SK-N-MC (cell line): ENCODE measurements at places on chromosomes 7 and 10.
A peak's percentile ranks its signal among the peaks of the same experiment; 100 is the strongest.

GRCh38 chr10:49090696-49091380 is 24.5 kb downstream of the VSTM4 start:
- no peak for DNase-seq

DNA sequence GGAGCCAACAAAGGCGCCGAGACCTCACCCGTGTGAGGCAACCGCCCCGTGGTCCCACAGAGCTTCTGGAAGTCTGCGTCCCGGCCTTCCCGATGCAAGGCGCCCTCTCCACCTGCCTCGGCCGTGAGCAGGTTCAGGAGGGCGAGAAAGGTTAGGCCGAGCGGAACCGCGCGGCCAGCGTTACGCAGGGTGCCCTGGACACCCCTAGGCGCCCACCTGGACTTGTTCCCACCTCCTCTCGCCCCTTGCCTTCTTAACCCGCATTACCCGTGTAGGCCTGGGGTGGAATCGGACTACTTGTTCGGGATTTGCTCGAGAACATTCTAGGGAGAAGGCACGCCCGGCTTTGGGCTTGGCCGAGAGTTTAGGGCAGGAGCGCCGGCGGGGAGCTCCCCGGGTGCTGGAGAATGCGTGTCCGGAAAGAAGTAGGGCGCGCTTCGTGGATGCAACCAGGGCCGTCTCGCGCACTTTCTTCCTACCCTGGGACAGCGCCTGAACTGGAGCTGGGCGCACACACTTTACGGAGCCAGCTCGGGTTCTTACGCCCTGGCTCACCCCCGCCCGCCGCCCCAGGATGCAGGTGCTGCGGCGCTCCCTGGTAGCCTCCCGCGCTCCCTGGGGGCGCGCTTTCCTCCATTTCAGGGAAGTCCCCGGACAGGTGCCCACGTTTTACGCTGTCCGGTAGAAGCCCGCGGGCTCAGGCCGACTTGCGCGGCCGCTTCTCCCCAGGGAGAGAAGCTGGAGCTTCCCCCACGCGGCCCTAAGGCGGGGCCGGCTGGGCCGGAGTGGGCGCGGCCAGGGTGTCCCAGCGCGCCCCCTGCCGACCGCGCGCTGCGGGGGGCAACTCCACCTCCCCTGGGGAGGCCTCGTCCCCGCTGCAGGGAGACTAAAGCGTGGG is 74.5 kb downstream of the INSIG1 start:
- no peak for DNase-seq

DNA sequence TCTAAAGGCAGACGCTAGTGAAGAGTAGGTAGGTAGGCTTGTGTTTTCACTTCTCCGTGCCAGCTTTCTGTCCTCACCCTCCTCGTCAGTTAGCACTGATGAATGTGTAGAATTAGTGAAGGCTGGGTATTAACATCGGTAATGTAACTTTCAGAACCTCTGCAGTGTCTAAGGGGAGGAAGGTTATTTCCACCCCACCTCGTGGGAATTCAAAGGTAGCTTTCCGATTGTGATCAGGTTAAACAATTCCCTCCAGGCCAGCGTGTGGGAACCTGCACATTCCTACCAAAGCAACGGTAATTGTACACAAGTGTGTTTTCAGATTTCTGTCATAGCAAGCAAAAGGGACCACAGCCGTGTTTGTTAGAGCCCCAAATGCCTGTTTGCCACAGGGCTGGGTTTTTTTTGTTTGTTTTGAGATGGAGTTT is 405.0 kb upstream of the GALNT17 start:
- no peak for DNase-seq

GRCh38 chr7:155797262-155798250 is 14.7 kb downstream of the SHH start:
- no peak for DNase-seq

- DNase-seq = no peak
Observed at GRCh38 chr10:71347587-71348395, 28.7 kb downstream of the SLC29A3 start.

DNA sequence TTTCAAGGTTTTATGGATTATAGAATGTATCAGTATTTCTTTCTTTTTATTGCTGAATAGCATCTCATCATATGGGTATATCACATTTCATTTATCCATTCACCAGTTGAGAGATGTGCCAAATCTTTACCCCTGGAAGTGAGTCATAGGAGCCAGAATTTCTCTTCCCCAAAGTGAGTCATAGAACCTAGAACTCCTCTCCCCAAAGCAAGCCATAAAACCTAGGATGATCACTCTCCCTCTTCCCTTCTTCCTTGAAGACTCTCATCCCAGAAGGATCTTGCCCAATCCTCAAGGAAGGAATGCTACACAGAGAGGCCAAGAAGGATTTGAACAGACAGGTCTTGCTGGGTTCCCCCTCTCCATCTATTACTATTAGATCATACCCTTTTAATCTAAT is 199.9 kb downstream of the EVX1 start:
- DNase-seq = no peak

- DNase-seq = peak; percentile 5
Observed at GRCh38 chr10:131786756-131787605, 113.8 kb upstream of the PPP2R2D start.

DNA sequence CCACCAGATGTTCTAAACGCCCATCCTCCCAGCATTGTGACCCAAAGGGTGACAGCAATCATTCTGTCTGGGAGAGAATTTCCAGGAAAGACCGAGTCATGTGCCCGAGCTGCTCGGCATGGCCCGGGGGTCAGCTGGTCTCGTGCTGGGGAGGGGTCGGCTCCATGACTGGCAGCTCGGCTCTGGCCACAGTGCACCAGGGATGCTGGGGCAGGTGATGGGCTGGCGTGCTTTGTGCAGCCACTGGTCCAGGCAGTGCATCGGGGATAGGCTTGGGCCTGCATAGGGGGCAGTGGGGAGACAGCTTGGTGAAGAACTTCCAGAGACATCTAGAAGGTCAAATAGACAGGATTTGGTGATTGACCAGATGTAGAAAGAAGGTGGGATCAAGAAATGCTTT is 39.2 kb upstream of the PSMG3 start:
- no peak for DNase-seq

DNA sequence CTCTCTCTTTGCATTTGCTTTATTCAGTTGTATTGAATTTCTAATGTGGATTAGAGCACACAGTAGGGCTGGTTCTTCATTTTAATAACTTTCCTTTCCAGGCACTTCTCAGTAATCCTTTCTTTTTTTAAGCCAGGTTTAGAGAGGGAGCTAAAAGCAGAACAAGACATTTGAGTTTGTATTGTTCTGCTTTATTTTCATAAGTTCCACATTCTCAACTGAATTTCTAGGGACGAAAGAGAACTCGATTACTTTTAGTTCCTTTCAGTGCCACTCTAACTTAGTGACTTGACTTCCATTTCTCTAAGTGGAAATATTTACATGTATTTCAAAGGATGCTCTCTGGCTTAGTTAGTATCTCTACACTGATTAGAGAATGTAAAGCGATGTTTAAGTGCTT is 145.6 kb downstream of the EXOC4 start:
- no peak for DNase-seq

DNA sequence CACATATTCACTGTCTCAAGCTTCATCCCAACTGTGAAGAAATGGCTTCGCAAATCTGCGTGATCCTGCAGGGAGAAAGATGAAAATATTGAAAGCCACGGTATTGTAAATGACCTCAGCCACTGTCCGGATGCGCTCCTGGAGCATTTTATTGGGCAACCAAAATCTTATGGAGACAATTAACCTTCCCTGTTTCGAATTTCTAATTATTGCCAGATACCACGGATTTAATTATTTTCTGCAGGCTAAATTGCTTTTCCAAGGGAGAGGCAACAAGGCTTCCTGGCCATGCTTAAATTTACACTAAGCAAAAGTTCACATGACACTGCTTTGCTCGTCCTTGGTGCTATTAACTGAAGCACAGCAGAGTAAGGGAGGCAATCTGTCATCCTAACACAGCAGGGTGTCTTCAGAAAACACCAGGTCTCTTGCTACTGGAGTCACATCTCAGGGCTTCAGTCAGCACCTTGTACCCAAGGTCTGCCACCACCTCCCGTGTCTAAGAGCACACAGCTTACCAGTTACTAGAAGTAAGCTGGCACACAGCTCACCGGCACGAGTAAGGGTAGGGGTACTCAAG is 162.2 kb downstream of the SFMBT2 start:
- no peak for DNase-seq

DNA sequence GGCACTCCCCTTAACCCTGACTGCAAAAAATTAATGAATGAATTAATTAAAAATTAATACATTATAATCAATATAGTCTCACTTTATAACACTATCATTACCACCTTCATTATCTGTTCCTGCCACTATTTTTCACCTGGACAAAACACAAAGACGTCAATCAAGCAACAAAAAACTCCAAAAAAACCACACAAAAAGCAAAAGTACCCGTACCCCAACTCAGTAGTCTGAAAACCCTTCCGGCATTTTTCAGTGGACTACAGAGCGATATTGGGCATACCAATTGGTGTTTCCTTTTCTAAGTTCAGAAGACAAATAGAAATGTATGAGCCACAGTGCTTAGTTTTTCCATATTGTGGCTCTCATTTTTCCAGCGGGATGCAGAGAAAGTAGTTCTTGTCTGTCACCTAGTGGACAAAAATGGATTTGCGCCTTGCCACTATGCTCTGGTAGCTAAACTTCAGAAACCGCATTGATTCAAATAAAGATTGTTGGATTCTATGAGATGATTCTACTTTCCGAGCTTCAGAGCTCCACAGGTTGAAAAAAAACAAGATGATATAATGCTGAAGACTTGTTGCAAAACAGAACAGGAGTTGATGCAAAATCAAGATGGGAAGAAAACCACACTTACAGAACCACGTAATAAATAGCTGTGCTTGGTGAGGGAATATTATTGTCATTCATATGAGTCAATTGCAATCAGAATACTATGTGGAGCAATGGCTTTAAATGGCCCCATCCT is 50.6 kb upstream of the ITGB1 start:
- peak; percentile 66 for DNase-seq

DNA sequence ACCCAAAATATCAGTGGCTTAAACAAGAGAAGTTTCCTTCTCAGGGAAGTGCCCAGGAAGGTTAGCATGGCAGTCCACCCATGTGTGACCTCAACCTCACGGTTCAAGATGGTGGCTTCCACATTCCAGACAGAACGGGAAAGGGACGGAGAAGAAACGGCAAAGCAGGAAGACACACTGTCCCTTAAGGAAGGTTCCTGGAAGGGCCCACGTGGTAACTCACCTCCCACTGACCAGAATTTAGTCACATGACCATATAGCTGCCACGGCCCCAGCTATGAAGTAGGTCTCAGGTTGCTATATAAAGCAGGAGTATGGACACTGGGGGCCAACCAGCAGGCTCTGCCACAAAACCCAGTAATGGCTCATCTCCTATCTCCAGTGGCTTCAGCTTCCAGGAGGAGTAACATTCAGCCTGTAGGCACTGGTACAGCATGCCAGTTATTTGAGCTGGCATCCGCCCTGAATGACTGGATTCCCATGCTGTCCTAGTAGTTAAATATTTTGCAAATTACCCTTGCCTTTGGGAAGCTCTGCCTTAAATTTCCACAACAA is 278.5 kb upstream of the KLF14 start:
- no peak for DNase-seq

GRCh38 chr10:71723311-71723710 is 3.7 kb upstream of the C10orf105 start:
- DNase-seq = no peak

GRCh38 chr7:5549096-5549763 is 125.6 kb upstream of the TNRC18 start:
- DNase-seq = no peak

DNA sequence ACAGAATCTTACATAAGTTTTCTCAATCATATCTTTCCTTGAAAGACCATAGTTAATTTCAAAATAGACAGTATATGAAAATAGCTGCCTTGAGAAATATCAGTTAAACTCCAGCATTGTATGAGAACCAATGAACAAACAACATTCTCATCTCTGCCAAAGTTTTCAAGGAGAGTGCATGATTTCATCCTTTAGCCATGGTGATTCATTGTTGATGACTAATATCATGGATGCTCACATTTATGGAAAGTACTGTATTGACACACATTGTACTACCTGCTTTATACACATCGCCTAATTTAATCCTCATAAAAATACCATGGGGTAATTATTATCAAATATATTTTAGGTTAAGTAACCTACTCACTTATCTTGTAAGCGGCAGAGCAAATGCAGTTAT is 250.3 kb downstream of the CNTNAP2 start:
- no peak for DNase-seq

DNA sequence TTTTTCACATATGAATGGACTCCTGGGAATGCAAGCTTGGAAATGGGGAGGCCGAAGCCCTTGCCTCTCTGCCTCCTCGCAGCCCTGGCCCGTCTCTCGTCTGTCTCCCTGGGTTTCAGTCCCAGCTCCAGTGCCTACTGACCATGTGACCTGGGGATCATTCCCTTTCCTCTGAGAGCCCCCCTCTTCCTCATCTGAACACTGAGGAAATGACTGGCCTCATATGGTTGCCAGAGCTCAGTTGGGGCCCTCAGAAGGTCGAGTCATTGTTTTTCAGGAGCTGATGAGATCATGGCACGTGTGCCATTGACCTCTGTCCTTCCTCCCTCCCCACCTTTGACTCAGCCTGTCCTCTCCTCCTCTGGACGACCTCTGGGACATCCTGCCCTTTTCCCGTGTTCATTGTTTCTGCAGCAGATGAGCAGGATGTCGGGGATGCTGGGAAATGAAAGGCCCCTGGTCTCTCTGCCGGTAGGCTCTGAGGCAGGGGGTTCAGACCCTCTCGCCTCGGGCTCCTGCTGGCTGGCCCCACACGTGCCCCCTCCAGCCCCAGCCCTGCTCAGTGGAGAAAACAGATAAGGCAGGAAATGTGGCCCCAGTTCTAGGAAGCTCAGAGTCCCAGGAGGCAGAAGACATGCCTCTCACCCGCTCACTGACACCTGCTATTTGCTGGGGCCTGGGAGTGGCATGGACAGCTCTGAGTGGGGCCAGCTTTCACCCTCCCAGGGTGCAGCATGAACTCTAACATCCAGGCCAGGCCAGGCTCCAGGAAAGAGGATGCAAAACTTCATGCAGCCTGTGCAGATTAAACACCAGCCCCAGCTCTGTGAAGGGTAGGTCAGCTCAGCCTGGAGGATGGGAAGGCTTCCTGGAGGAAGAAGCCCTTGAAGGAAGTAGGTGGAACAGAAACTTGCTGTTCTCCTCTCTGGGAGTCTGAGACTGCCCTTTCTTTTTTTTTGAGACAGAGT is 8.3 kb upstream of the PPP1R35 start:
- no peak for DNase-seq

DNA sequence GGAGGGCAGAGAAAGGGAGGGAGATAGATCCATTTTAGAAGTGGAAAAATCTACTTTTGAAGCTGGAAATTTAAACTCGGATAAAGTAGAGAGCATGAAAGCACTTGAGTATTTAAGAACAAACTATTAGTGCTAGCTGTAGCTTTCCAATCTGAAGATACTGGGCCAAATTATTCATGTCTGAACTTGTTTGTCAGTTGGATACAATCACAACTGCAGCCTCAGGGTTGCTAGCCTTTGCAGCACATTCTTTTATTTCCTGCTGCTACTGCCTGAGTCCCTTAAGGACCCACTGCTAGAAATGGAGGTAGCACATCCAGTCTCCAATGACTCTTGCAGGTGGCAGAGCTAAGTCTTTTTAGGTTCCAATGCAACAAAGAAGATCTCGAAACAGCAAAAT is 8.3 kb upstream of the SLC25A13 start:
- no peak for DNase-seq

- DNase-seq = no peak
Observed at GRCh38 chr7:2631946-2632732, at the start of gene TTYH3. TTYH3 (plus strand) TSS chr7:2631986; CDS start chr7:2632156, 170 bp downstream.

- DNase-seq = no peak
Observed at GRCh38 chr10:25206693-25207414, 32.1 kb downstream of the GPR158 start.

GRCh38 chr7:1995426-1995825 is 237.3 kb downstream of the MAD1L1 start:
- DNase-seq = no peak
